ENCODE measurements at places on chromosomes 2 and 18.

- no peak for DNase-seq
Measured at GRCh38 chr18:69626171-69626570, 225.5 kb downstream of the DOK6 start.

GRCh38 chr2:134461511-134461910 lies 207.6 kb downstream of the MGAT5 start:
- no peak for DNase-seq

DNA sequence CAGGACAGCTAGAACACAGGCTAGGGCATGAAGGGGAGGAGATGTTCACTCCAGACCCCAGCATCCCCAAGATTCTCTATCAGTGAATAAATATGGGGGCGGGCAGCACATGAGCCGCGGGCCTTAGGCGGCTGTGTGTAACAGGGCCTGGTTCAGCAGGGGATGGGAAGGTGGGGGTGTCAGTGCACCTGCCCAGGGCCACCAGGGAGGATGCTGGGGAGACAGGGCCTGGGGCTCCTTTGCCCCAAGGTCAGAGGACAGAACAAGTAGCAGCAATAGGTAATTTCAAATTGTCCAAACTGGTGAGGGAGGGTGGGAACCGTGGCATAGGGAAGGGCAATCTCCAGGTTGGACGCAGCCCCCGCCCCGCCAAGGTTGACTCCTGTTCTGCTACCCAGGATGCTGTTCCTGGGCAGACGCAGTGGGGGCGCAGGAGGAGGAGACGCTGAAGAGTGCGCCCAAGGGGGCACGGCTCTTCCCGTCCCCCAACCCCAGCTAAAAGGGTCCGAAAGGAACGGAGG lies 16.2 kb downstream of the CYP26B1 start:
- DNase-seq, result no peak

DNA sequence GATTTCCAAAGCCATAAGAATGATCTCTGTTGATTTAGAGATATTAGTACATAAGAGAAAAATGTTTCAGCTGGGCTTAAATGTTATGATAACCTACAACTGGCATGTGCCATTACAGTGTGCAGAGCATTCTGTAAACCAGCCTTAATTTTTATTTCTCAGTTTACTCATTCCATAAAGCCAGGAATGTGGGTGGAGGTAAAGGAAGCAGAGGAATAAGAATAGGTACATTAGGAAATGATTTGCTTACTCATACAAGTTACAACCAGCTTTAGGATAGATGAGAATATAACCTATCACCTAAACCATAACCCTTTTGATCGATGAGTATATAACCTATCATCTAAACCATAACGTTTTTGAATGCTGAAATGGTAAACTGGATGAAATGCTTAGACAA lies 1394.7 kb upstream of the ACVR2A start:
- no peak for DNase-seq

DNA sequence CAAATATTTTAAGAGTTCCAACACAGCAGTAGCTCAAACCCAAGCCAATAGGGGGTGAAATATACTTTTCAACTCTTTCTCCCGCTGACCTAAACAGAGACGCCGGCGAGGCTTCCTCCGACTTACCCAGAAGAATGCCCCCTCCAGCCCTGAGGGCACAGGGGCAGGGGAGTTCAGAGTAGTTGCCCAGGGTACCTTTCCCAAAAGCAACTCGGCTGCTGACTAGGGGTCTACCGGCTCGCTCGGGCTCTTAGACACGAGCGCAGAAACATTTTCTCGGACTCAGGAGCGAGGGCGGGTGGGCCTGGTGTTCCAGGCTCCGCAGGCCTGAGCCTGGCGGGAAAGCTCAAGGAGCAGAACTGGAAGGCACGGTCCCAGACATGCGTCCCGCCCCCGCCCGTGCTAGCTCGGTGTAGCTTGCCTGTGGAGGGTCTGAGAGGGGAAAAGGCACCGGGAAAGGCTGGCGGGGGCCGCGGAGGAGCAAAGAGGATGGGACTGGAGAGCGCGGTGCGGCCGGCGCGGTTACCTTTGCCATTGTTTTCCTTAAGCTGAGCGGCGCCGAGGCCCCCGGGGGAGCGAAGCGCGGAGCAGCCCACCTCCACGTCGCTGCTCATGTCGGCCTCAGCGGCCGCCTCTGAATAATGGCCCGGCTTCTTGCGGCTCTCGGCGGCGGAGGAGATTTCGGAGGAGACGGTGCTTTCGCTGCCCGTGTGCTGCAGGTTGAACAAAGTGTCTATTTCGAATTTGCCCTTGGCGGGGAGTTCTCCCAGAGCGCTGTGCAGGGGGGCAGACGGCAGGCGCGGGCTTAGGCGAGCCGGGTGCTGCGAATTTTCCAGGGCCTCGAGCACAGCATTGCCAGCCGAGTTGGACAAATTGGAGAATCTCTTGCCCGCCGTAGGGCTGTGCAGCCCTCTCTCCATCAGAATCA lies 674 bp downstream of the EVX2 start:
- no peak for DNase-seq

- DNase-seq, result no peak
Measured at GRCh38 chr18:72840109-72840508, 27.7 kb downstream of the NETO1 start.
